Foreskin melanocyte (primary cell): ENCODE measurements at places on chromosomes 4 and X.

DNA sequence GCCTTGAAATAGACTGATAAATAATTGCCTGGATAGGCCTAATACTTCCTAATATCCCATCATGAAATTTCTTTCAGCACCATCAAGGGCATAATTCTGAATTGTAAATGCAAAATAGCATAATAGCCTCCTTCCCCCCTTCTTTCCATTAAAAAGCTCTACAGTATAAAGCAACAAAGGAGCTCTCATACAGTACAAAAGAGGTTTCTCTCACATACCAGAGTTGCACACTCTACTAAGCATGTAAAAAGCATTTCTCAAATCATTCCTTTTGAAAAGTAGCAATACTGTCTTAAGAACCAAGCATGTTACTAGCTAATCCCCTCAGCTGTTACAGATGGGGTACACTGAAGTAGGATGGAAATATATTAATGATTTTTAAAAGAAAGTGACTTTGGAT, 509.0 kb downstream of the KLHL13 start:
- DNase-seq: peak; percentile 3

GRCh38 chr4:36574816-36575215, 293.4 kb downstream of the DTHD1 start:
- DNase-seq: no peak

DNA sequence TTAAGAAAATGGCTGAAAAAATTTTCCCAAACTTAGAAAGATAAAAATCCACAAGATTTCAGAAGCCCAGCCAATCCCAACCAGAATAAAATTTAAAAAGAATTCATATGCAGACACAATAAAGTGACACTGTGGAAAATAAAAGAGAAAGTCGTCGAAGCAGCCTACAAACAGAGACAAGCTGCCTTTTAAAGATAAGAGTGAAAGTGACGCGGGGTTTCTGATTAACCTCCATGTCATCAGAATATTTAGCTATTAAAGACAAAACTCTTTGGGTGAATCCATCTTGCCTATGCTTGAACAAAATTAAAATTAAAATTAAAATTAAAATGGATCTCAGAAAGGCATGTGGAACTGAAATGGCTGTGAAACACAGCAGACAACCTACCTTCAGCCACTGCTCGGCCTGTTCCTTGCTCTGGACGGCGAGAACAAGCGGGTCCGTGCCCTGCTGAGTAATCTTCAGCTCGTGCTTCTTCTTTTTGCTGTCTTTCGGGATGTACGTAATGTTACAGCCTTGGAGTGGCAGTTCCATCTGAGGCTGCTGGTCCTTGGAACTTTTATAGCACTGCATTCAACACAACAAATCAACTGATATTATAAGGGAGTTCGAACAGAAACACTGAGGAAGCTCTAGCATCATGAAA, 101.4 kb downstream of the AFAP1 start:
- DNase-seq: no peak

DNA sequence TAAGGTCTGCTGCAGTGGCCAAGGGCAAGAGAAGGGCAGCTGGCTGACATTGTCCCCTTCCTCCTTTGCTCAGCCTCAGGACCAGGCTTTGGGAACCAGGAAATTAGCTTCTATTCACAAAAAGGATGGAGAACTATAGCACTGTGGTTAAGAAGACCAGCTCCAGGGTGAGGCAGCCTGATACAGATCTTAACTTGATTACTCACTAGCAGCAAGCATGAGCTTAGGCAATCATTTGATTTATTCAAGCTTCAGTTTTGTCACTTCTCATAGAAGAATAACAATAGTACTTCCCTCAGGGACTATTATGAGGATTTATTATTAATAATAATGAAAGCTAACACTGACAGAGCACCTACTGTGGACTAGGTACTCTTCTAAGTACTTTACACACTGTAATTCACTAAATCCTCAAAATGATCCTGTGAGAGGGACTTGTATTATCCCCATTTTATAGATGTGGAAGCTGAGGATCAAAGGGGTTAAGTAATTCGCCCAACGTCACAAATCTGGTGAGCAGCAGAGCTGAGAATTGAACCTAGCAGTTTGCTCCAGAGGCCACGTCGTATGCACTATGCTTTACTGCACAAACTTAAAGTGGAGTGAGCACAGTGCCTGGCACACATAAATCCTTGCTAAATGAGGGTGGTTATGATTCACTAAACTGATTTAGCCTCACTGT, 130.4 kb upstream of the PAK3 start:
- no peak for DNase-seq

DNA sequence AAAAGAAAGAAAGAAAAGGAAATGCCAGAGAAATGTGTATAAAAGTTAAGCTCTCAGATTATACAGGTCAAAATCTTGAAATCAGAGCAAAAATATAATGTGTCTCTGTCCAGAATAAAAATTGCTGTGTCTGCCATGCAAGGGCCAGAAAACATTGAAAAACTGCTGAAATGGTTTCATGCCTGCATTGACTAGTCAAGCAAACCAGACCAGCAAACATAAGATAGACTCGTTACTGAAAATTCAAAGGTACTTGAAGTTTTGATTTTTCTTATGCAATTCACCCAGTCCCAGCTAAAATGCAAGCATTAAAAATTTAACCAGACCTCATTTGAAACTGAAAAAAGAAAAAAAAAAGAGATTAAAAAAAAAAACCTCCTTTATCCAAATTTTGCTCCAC, 37.2 kb upstream of the NPFFR2 start:
- DNase-seq: no peak

GRCh38 chrX:86329174-86329573, 180.9 kb downstream of the DACH2 start:
- no peak for DNase-seq

DNA sequence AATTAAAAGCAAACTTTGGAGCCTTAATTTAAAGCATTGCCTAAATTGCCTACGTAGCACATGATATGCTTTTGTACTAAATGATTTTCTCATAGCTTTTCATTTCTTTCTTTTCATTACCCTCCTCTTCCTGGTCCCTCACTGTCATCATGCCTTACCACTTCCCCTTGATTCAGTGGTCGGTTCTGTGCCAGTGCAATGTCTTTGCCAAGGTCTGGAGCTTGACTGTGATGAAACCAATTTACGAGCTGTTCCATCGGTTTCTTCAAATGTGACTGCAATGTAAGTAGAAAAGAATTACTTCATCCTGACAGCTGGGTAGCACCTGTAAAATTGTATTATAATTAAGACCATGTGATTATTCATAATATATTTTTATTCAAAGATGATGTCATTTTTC, 72.5 kb downstream of the C4orf46 start:
- DNase-seq: no peak

DNA sequence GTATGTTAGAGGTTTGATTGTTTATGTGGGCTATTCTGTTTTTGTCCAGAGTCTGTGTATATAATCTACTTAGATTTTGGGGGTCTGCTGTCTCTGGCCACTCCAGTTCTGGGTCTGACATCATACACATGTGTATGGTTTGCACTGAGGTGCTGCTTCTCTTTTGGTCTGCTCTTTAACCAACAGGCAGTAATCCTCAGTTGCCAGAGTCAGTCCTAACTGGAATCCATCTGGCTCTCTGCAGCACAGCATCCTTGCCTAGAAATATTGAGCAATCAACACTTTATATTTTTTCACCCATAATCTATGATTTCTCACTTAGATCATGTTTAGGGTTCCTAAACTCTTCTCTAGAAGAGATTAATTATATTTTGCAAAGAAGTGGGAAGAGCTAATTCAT, 98.3 kb upstream of the SFRP2 start:
- no peak for DNase-seq

GRCh38 chrX:9676738-9677097, 88.9 kb downstream of the GPR143 start:
- DNase-seq: no peak

- DNase-seq: no peak
Measured at GRCh38 chrX:97045470-97045869, 161.8 kb downstream of the RPA4 start.

GRCh38 chrX:63128509-63128908, 222.6 kb downstream of the SPIN4 start:
- DNase-seq: peak; percentile 0

DNA sequence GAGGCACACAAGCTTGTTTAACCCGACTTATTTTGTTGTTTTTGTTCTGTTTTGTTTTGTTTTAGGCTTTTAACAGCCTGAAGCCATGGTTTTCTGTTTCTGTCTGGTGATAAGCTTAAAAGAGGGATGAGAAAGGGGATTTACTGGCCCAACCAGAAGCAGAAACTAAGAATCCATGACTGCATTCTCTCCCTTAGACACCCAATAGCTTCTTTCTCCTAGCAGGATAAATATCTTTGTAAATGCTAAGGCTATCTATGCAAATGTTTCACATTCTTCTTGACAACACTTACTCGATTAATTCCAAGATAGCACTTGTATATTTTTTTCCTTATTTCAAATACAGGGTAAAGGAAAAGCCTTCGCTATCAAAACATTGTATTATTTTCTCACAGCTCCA, 53.7 kb upstream of the SMAD1 start:
- no peak for DNase-seq

DNA sequence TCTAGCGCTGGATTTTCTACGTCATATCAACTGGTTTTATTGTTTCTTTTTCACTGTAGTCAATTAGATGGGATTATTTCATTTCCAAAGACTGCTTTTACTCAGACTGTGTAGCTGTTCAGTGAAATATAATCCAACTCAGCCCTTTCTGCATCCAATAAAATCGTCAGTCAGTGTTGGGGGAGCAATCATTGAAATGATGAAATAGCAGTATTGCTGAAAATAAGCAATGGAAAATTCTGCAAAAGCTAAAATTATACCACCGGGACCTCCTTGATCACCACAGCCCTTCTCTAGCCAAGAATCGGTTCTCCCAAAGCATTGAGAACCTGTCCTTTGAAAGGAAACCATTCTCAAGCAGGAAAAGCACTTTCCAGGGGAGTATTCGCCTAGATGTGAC, 243.1 kb upstream of the TENM3 start:
- no peak for DNase-seq

DNA sequence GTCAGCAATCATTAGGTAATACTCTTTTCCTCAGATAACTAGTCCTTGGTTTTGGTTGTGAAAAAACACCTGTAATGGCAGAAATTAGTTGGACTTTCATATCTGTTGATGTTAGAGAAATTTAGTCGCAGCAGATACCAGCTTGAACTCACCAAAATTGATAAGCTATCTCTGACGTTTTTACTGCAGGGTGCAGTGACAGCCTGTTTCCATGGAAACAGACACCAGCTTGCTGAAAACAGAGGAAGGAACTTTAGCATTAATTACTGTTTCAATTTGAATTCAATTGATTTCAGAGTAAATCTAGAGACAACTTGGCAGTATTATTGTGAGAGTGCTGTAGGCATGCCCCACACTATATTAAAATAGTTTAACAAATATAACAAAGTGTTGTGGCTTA, 246.5 kb downstream of the PPP1R2C start:
- DNase-seq: no peak

- no peak for DNase-seq
Measured at GRCh38 chr4:70544279-70544868, 26.0 kb downstream of the AMTN start.

DNA sequence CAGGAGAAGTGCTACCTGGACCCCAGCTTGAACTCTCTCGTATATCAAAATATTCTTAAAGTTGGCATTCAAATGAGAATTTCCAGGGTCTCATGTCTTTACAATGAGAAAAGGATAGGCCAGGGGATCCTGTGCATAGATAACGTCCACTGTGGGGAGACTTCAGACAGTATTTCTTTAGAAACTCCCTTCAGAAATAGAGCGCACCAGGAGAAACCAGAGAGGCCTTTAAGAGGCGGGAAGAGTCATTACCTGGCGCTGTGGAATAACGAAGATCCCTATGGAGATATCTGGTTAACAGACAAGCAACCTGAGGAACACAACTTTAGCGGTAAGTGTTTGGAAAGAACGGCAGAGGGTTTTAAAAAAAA, 600 bp downstream of the RADX start:
- no peak for DNase-seq

DNA sequence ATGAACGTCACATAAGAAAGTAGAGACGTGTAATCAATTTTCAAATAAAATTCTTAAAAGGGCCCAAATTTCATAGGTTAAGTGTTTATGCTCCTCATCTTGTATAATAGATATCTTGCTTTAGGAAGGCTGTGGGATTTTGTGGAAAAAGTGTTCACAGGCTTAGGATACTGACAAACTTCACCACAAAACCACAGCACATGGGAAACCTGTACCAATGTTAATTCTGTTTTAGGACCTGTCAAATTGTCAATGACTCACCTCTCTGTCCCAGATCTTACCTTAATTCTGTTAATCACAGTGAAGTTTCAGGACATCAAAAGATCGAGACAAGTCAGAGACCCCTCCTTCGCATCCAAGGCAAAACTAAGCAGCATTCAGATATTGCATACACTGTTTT, 24.2 kb downstream of the FGFBP1 start:
- DNase-seq: no peak

DNA sequence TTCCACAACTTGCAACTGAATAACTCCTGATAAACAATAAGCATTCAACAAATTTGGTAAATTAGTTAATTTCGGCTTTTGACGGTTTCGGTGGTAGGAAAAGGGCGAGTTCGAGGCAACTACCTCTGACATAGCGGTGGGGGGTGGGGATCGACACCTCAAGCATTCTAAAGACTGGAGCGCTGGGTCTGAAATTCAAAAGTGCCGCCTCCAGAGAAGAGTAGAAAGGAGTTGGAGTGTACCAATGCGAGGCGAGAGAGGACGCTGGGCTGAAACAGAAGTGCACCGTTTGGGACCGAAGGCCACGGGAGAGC, 725 bp downstream of the SMC1A start:
- no peak for DNase-seq

DNA sequence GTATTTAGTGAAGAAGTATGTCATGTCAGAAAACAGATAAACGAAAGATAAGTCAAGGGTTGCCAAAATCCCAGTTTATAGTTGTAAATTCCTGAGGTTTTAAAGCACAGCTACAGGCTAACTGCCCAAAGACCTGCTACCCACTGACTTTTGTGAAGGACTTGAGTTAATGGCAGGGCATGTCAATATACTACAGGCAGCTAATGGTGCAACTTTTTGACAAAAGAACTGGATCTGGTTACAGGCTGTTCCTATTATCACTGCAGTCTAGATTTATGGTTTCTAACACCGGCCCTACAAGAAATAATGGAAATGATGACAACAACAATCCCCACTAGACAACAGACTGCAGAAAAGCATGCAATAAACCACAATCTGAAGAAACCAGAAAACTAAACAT, 6.4 kb downstream of the SCML2 start:
- no peak for DNase-seq

DNA sequence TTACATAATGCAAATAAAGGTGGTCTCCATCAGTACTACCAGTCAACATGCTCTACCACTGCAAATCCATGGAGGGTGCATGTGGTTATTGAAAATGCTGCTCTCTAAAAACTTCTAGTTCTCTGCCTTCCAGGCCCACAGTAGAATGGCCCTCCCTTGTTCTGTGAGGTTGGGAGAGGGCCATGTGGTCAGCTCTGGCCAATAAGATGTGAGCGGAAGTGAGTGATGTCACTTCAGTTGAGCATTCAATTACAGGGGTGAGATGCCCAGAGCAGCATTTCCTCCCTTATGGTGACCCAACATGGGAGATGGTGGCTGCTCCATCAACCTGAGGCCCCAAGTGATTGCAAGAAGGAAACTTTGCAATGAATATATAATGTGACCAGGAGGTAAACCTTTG, 148.8 kb downstream of the CPEB2 start:
- DNase-seq: no peak

GRCh38 chr4:176043838-176044588, 21.6 kb upstream of the WDR17 start:
- no peak for DNase-seq
